Effector memory CD4-positive, alpha-beta T cell (primary cell): ENCODE measurements at places on chromosomes 12 and 14.

GRCh38 chr14:37469650-37470049, 125.4 kb downstream of the FOXA1 start:
- no peak for DNase-seq

GRCh38 chr12:79250960-79251755, 386.6 kb downstream of the SYT1 start:
- no peak for DNase-seq

- DNase-seq = no peak
Observed at GRCh38 chr12:114392909-114393308, 13.0 kb downstream of the TBX5 start.

DNA sequence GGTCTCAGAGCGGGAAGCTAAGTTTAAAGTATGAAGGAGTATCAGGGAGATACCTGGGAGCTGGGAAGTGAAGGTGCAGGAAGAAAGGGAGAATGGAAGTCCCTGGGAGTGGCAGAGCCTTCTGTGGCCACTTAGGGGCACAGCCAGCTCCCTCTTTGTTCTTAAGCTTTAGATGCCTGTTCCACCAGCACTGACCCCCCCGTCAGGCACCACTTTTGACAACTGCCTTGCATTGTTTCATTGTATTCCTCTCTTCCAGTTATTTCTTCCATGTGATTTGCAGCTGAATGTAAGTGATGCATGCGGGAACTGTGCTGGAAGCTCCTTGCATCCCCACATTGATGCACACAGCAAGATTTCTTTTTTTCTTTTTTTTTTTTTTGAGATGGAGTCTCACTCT, 2.6 kb downstream of the GALNT16 start:
- DNase-seq = no peak

DNA sequence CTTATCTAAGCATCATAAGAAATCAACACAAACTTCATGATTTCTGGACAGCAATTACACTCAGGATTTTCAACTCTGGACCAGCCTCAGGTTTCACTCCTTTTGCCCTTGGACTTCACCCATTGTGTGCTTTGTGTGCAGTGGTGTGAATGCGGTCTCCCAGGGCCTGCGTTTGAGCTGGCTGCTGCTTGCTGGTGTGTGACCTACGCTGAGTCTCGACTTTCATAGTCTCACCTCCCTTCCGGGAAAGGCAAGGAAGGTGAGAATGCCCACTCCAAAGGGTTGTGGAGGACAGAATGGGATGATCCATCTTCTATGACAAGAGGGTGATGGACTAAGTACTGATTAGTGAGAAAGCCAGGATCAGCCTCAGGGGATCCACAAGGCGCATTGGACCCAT, 228.8 kb downstream of the C12orf75 start:
- no peak for DNase-seq

GRCh38 chr12:10392394-10392930, 2.6 kb upstream of the KLRK1 start:
- DNase-seq = no peak

GRCh38 chr14:105817971-105818711, 291.8 kb downstream of the TMEM121 start:
- no peak for DNase-seq

- DNase-seq = no peak
Observed at GRCh38 chr14:69059658-69060623, 80.8 kb upstream of the ACTN1 start.

- DNase-seq = no peak
Observed at GRCh38 chr12:47400266-47400665, 305.6 kb downstream of the RPAP3 start.

- DNase-seq = peak; percentile 33
Observed at GRCh38 chr12:47744005-47744651, 14.6 kb downstream of the RAPGEF3 start.

DNA sequence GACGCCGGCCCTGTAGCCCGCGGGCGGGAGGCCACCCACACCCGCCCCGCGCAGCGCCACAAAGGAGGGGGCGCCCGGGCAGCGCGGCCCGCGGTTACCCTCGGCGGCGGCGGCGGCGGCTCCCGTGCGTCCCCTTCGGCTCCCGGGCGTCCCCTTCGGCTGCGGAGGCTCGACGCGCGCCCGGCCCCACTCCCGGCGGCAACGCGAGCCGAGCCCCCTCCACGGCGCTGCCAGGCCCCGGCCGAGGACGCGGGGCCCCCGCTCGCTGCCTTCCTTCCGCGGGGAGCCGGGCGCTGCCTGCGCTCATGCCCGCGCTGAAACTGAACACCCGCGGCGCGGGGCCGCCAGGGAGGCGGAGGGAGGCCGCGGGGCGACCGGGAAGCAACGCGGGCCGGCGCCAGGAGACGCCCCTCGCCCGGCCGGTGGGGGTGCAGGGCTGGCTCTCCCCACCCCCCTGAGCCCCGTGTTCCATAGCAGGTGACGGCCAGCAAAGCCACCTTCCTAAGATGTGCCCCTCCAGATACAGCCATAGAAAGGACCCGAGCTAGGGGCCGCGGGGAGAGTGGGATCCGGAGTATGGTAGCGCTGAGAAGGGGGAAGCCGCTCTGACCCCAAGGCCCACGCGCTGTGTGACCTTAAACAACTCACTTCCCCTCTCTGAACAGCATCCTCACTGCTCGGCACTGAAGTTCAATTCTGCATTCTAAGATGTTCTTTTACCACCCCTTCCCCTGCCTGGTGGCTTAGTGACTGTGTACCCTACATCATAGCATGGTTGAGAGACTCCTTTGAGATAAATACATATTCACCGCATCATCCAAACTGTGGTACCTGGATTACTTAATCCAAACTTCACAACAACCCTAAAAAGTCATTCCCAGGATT, 42.8 kb downstream of the KDM2B start:
- DNase-seq = no peak

GRCh38 chr14:46008348-46008747, 643.2 kb downstream of the RPL10L start:
- no peak for DNase-seq

DNA sequence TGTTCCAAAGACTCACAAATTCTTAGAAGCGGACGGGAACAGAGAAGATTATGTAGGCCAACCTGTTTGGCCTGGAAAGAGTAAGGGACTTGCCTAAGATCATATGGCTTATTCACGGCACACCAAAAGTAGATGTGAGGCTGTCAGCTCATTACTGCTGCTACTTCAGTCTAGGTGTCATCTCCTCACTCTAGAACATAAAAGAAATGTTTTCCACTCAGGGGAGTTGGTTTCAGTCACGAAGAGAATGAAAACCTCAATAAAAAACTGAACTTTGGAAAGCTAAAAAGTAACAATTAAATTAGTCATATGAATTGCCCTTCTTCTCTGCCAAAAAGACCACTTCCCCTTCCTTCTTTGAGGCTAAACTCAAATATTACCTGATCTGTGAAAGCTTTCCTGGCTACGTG, 658 bp upstream of the CEP128 start:
- no peak for DNase-seq

GRCh38 chr14:69631509-69631908, 20.1 kb downstream of the SUSD6 start:
- no peak for DNase-seq

DNA sequence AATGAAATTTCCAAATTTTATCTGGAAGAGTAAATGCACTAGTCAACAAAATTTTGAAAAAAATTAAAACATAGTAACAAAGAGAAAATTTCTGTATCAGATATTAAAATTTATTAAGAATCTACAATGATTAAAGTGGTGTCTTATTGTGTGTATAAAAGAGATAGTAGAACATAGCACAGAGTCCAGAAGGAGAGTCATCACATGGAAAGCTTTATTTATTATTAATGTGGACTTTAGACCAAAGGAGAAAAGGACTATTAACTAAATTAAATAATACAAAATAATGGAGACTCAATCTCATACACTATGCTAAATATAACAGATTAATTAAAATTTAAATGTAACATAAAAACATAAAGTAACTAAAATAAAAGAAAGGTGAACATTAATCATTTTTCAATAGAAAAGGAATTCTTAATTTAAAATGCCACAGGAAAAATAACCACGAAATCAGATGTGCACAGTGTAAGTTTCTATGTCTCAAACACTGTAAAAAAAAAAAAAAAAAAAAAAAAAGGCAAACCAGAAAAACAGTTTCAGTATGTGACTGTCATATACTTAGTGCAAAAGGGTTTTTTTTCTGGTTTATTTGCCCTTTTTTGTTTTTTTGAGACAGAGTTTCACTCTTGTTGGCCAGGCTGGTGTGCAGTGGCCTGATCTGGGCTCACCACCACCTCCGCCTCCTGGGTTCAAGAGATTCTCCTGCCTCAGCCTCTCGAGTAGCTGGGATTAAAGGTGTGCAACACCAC, 95.4 kb downstream of the MYF5 start:
- no peak for DNase-seq
